ENCODE measurements at places on chromosomes 7 and 10.

DNA sequence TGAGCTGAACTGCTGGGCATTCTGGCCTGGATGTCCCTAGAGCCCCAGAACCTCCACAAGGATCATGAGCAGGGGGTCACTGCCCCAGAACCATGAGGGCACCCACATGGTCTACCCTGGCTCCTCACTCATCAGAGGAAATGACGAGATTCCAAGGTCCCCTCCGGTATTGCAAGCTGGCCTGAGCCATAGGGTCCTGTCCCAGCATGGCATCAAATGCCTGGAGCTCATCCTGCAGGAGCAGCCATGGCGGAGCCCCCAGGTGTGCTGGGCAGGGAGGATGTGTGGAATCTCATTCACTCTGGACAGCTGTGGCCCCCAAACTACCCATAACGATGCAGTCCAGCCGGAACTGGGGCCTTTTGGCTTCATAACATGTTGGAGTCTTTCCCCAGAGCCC, 66.6 kb upstream of the ANTXRL start:
- DNase-seq: no peak

DNA sequence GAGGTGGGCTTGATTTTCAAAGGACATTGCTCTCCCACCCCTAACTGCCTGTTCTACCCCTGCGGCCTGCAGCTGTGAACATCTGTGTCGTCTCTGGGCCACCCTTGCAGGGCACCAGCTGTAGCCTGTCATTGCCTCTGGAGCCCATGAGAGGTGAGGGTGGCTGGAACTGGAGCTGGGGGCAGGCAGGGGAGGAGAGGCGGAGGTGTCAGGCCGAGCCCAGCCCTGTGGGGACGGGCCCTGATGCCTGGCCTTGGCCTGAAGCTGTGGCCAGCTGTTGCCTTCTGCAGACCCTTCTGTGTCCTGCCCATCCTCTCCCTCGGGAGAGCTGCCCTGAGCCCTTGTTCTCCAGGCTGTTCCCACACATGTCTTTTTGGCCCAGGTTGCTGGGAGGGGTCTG, 44.5 kb downstream of the PALD1 start:
- no peak for DNase-seq

DNA sequence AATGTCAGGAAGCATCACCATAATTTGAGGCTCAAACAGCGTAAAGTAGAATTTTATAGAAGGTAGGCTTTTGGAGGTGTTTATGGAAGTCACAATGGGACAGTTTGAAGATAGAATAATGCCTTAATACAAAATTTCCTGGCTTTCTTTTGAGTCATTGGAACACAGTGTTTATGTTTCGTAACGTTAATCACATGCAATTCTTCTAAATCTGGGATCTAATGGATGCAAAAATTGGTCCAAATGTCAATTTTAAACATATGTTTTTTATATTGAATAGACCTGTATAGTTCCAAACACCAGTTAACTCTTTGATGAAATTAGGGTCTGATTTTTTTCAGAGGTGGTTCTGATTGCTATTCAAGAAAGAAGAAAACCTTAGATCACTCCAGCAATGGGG, 86.5 kb upstream of the HPS1 start:
- no peak for DNase-seq

GRCh38 chr7:46387646-46388045, 466.6 kb upstream of the IGFBP3 start:
- no peak for DNase-seq

GRCh38 chr7:38383281-38383680, 109.8 kb upstream of the TARP start:
- DNase-seq: no peak

- no peak for DNase-seq
Measured at GRCh38 chr10:74589851-74590250, 236.5 kb upstream of the KAT6B start.

DNA sequence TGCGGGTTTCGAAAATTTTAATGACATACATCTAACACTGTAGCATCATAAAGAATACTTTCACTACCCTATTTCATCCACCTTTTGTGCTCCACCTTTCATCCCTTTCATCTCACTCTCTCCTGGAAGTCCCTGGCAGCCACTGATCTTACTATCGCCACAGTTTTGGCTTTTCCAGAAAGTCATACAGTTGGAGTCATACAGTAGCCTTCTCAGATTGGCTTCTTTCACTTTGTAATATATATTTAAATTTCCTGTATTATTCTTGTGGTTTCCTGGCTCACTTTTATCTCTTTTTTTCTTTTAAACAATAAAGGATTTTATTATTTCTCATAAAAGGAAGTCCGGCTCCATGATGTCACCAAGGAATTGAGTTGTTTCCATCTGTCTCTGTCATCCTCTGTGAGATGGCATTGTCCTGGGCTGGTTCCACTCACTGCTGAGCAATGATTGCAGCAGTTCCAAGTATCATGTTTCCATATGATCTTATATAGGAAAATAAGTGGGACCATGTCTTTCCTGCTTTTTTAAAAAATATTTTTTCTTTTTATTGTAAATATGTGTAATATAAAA, 626.3 kb downstream of the POM121L12 start:
- no peak for DNase-seq

- DNase-seq: no peak
Measured at GRCh38 chr10:129769381-129770116, 194.5 kb downstream of the EBF3 start.

GRCh38 chr10:126902157-126902556, 3.1 kb upstream of the DOCK1 start:
- DNase-seq: no peak

DNA sequence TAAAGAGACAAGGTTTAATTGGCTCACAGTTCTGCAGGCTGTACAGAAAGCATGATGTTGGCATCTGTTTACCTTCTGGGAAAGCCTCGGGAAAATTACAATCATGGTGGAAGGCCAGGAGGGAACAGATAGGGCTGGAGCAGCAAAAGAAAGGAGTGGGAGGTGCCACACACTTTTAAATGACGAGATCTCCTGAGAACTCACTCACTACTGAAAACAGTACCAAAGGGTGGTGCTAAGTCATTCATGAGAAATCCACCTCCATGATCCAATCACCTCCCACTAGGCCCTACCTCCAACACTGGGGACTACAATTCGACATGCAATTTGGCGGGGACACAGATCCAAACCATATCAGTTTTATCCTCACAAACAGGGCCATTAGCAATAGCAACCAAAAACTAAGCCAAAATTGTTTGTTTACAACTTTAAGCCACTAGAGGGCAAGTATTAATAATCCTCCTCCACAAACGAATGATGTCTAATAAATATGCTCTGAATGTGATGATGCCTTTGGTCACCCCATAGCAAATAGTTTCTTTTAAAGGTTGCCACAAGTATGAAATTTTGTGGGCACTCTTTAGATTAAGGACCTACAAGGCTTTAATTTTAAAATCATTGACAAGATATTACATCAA, 129.2 kb upstream of the NRBF2 start:
- no peak for DNase-seq

DNA sequence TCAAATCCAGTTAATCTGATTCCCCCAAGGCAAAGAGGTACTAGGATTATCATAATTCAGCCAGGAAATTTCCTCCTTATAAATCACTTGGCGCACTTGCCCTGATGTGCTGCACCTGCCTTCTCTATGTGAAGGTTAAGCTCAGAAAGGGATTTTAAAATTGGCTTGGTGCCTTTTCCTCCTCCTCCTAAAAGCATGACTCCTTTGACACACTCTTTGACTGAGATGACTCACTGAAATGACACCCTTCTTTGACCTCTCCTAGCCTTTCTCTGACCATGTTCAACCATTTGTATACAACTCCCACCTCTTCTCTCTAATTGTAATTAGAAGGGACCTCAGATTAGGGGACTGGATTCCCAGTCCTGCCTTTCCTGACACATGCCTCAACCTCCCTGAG, 46.5 kb downstream of the ABLIM1 start:
- DNase-seq: no peak

- no peak for DNase-seq
Measured at GRCh38 chr7:36210291-36210922, 57.4 kb downstream of the EEPD1 start.

- DNase-seq: no peak
Measured at GRCh38 chr7:66236713-66237303, 31.7 kb downstream of the TPST1 start.

GRCh38 chr10:69410487-69410886, 6.2 kb downstream of the TACR2 start:
- no peak for DNase-seq
